ENCODE measurements at places on chromosomes 12 and 14.

DNA sequence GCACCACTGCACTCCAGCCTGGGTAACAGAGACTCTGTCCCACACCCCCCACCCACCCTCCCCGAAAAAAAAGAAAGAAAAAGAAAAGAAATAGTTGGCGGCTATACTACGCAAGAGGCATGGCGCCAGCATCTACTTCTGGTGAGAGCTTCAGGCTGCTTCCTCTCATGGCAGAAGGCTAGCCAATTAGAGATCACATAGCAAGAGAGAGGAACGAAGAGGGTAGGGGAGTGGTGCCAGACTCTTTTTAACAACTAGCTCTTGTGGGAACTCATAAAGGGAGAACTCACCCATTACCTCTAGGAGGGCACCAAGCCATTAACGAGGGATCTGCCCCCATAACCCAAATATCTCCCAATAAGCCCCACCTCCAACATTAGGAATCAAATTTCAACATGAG is 6.2 kb downstream of the DENND5B start:
- DNase-seq, result no peak

DNA sequence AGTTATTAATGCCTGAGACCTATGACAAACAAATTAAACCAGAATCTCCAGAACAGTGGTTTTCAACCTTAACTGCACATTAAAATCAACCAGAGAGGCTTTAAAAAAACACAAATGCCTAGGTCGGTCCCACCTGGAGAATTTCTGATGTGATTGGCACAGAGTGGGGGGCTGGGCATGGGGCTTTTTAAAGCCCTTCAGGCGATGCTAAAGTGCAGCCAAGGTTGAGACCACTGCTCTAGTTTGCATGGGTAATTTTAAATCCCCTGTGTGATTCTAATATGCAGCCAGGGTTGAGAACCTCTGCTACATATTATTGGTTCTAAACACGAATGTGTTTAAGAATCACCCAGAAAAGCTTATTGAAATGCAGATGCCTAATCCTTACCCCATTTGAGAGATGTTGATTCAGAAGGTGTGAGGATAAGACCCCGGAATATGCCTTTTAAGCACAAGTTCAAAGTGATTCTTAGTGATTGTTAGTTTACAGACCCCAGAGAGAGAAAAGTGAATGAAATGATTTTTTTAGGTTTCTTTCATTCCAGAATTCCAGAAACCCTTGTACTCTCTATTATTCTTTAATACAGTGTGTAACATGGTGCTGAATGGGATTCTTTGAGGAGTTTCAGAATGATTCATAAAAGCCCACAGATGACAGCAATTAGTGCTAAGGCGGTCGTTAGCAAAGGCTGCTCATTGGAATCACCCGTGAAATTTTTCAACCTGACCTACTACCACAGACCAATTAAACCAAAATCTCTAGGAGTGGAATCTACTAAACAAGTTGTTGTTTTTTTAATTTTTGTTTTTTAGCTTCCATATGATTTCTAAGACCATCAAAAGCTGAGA is 44.9 kb downstream of the LIN7A start:
- no peak for DNase-seq

- no peak for DNase-seq
These were observed 19.0 kb downstream of the NOC4L start for GRCh38 chr12:132163041-132163910.

DNA sequence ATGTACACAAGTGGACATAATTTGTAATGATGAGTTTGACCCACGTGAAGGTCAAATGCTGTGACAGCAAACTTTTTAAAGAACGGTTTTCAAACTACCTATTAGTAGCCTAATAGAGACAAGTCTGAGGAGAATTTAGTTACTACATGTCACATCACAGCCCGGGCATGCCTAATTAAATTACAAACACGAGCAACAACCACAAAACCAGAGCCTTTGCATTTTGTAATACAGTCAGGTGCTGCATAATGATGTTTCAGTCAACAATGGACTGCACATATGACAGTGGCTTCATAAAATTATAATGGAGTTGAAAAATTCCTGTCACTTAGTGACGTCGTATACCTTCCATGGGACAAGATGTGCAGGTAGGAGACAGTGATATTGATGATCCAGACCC is 274.5 kb downstream of the DACT1 start:
- no peak for DNase-seq

DNA sequence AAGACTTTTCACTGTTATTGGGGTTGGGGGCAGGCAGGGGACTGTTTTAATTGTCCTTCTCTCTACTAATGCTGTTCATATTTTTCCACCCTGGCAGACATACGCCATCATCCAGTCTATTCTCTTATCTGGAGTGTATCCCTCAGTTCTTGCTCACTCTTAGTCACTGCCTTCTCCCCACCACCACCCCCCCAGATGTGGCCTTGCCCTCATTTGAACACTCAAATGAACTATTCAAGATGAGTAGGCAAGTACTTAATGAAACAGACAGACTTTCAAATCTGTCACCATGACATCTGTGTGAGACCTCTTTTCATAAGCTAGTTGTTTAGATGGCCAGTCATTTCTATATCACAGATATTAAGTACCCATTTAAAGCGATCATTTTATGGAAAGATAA is 10.1 kb downstream of the NUDT4 start:
- DNase-seq, result no peak

GRCh38 chr12:87804386-87804785 is 224.8 kb downstream of the C12orf50 start:
- DNase-seq, result no peak

GRCh38 chr14:51564986-51565604 is 86.6 kb upstream of the FRMD6 start:
- no peak for DNase-seq

GRCh38 chr14:71336489-71337192 is 429.4 kb downstream of the PCNX1 start:
- DNase-seq, result no peak

GRCh38 chr14:51988221-51988620 is 1.1 kb upstream of the RTRAF start:
- DNase-seq, result no peak

- DNase-seq, result no peak
These were observed 15.0 kb downstream of the MDM1 start for GRCh38 chr12:68317047-68317667.

DNA sequence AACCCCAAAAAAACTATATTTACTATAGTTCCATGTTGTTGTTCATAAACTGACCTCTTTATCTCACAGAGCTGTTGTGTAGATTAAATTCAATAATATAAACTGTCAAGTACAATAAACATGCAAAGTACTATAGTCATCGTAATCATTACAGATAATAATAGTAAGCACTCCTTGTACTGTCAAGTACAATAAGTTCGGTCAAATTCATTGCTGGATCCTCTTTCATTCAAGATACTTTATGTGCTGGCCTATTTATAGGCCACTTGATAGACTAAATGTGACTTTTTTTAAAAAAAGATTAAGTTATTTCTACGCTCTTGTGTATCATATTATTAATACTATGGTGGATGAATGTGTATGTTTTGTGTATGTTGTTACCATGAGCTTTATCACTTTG is 39.2 kb upstream of the KCNJ8 start:
- DNase-seq, result no peak

GRCh38 chr12:42779186-42779859 is 189.8 kb upstream of the PRICKLE1 start:
- DNase-seq, result no peak

GRCh38 chr12:91958816-91959215 is 186.8 kb downstream of the BTG1 start:
- DNase-seq, result no peak

DNA sequence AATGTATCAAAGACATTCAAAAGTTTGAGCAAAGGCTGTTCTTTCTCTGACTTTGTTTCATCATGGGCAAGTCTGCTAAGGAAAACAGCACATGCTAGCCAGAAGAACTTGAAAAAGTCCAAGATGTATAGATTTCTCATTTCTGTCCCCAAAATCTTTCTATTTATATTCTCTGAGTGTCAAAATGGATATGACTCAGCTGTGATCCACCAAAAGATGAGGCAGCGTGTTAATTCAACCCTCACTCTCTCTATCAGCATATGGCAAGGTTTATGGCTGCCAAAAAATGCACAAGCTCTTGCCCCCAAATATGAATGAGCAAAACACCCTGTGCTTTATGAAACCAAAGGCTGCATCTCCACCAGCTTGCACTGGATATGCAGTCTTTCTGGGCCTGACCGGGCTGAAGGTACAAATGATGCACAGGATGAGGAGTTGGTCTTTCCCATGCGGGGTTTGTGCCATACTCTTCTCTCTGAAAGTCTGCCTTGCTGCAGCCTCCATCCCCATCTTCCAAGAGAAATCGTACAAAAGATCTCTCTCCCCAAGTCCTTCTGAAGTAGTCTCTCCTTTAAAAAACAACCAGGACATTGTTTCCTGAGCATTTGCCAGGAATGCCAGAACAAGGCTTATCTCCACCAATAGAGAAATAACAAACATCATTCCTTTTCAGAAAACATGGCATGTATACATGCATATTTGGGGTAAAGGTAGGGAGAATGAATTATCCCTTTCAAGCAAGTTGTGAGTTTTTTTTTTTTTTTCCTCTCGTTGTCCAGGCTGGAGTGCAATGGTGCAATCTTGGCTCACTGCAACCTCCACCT is 203.4 kb downstream of the TMX1 start:
- no peak for DNase-seq

GRCh38 chr12:44837114-44837755 is 38.9 kb downstream of the NELL2 start:
- DNase-seq, result no peak

- DNase-seq, result no peak
These were observed 19.1 kb upstream of the BTG1 start for GRCh38 chr12:92164712-92165111.

GRCh38 chr12:131129839-131130238 is 176.1 kb downstream of the ADGRD1 start:
- DNase-seq, result no peak

DNA sequence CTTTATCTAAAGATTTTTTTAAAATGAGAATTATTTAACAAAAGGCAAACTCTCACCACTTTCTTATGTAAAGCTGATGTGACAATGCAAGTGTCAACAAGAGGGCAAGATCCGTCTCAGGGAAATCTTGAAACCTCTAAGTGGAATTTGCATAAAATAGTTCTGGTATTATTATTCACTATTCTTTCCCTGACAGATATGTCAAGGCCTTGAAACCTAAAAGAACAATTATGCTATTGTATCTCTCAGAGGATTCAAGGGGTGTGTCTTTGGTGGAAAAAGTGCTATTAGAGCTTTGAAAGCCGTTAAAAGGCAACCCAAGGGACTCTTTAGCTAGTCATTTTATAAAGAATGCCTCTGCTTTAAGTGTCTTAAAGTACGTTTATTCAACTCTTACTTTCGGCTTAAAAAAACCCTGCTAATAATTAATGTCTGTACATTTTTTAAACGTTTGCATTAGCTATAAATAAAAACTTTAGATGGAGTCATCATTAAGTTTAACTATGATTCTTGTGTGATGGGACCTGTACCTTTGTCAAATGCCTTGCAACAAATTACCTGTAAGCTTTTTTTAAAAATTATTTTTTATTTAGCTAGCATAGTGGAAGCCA is 585.5 kb downstream of the VRK1 start:
- DNase-seq, result no peak
